ENCODE measurements at places on chromosomes 7 and 10.
A peak's percentile ranks its signal among the peaks of the same experiment; 100 is the strongest.

- DNase-seq = no peak
These were observed 165.5 kb downstream of the CPED1 start for GRCh38 chr7:121153995-121154394.

GRCh38 chr10:95335933-95336699 is 45.3 kb upstream of the PDLIM1 start:
- DNase-seq = no peak

DNA sequence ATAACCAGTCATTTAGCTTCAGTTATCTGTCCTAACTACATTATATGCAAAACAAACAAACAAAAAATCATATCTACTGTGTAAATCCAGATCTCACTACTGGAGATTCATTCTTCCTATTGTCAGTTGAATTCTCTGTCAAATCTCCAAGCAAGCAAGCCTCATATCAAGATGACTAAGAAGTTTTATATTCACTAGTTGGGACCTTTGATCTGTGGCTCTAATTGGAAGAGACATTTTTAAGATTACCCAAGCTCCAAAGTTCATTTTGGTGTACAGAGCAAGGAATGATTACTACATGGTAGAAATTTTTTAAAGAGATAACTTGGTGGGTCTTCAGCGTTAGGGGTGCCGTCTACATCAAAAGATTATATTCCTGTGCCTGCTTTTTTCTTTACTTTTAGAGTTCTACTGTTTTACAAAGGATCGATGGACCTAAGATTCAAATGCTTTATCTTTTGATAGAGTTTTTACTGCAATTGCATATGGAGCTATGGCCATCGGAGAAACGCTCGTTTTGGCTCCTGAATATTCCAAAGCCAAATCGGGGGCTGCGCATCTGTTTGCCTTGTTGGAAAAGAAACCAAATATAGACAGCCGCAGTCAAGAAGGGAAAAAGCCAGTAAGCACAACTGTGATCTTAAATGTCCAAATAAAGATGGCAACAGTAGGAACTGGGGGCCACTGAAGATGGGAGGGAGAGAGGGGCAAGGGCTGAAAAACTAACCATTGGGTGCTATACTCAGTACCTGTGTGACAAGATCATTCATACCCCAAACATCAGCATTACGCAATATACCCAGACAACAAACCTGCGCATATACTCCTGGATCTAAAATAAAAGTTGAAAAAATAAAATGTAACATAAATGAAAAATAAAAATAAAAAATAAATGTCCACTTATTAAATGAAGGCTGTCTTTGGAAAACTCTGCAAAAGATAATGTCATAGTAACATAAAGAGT is 47.9 kb downstream of the SP8 start:
- no peak for DNase-seq

GRCh38 chr10:75431180-75432111 is at the start of gene LRMDA:
LRMDA (plus strand) TSS chr10:75431624.
- no peak for DNase-seq

DNA sequence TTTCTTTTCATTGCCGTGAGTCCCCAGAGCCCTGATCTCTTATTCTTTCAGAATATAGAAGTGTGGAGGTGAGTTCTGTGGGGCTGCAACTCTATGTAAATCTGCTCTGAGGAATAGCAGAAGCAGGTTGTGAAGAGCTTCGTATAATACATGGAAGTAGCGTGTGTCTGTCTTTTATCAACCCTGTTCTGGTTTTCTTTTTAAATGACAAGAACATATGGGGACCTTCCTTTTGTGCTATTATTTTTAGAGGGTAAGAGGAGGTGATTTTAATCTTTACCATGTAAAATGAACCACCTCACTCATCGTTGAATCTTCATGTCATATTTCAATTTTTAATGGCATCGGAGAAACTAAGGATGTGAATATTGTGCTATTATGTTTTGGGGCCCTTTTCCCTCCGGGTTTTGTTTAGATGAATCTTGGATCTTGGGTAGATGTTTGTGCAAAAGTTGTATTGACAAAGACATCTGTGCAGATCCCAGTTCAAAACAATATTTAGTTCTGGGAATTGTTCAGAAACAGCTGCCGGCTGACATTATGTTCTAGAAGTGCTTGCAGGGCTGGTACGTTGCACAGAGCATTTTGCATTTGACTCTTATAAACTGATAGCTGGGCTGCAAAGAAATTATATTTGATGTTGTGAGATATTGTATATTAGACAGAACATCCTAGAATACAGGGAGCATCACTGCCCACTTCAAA is 46.7 kb downstream of the PLXDC2 start:
- peak; percentile 86 for DNase-seq
